T-helper 2 cell treated with Interferon-gamma antibody and Interleukin-4, amounts not matched to agents 5 μg/mL and 100 μg/mL, for 36 hours (primary cell): ENCODE measurements at places on chromosomes 2 and 18.

DNA sequence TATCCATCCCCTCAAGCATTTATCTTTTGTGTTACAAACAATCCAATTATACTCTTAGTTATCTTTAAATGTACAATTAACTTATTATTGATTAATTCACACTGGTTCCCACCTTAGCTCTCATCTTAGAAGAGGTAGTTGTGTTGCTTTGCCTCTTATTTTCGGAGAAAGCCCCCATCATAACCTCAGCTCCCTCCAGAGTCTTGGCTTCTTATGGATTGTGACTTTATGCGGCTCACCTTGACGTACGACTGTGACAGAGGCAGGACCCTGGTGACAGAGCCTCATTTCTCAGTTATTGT, 132.9 kb downstream of the SPTBN1 start:
- H3K27ac ChIP-seq: peak overlapping the region; percentile 93
- no peak for DNase-seq
- H3K4me1 ChIP-seq: peaks cover 79% of the 10 kb centered on the region
- peaks cover 34% of the 10 kb centered on the region for H3K36me3 ChIP-seq

DNA sequence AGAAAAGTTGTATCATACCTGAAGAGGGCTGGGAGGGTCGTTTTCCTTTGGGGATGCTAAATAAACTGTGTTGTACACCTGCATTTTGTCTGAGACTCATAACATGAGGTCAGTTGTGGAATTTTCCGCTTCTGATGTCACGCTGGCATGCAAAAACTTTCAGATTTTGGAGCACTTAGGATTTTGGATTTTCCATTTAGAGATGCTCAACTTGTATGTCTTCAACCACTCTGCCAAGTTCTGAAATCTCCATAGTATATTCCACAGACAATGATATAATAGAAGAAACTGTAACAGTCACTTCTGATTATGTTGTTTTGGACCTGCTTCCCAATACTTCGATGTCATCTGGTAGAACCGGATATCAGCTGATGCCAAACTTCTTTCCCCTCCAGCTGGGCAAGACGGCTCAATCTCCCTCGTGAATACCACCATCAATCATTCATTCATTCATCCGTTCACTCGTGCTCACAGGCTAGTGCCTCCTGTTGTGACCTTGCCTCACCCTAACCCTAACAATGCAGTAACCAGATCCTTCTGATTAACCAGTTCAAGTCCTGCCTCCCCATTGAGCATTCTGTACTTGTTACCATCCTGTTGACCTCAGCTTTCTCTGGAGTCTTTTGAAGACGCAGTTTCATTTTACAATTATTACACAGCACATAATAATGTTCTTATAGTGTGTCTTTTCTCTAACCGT, 5.3 kb upstream of the PLEKHH2 start:
- H3K4me3 ChIP-seq: no peak overlapping the region
- no peak for DNase-seq
- H3K36me3 ChIP-seq: no peaks in the 10 kb centered on the region

GRCh38 chr2:48109491-48110204, 203.3 kb upstream of the FBXO11 start:
- peaks cover 25% of the 10 kb centered on the region for H3K4me1 ChIP-seq
- H3K27me3 ChIP-seq: no peaks in the 10 kb centered on the region
- DNase-seq: no peak
- H3K27ac ChIP-seq: no peak overlapping the region

DNA sequence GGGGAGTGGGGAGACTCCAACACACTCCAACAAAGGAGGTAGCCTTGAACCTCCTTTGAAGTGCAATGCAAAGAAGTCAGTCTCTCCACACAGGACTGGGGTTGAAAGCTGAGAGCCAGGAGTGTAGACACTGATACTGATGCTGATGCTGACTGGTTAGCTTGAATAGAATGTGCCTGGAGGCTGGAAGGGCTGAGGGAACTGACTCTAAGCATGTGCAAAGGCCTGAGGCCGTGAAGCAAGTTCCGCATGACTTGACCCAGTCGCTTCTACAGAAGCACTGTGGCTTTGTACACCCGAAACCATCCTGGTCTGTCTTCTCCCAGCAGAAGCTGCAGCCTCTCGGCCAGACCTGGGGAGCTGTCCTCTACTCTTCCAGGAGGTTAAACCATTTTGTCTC, 10.4 kb downstream of the FOXI3 start:
- no peak for DNase-seq
- no peak overlapping the region for H3K27ac ChIP-seq
- no peaks in the 10 kb centered on the region for H3K36me3 ChIP-seq
- H3K4me3 ChIP-seq: no peak overlapping the region
- no peaks in the 10 kb centered on the region for H3K4me1 ChIP-seq

GRCh38 chr2:207427986-207428385, 101.8 kb upstream of the CREB1 start:
- peaks cover 6% of the 10 kb centered on the region for H3K36me3 ChIP-seq
- DNase-seq: no peak
- no peaks in the 10 kb centered on the region for H3K27me3 ChIP-seq
- peaks cover 12% of the 10 kb centered on the region for H3K4me1 ChIP-seq
- H3K27ac ChIP-seq: no peak overlapping the region
- H3K4me3 ChIP-seq: no peak overlapping the region

DNA sequence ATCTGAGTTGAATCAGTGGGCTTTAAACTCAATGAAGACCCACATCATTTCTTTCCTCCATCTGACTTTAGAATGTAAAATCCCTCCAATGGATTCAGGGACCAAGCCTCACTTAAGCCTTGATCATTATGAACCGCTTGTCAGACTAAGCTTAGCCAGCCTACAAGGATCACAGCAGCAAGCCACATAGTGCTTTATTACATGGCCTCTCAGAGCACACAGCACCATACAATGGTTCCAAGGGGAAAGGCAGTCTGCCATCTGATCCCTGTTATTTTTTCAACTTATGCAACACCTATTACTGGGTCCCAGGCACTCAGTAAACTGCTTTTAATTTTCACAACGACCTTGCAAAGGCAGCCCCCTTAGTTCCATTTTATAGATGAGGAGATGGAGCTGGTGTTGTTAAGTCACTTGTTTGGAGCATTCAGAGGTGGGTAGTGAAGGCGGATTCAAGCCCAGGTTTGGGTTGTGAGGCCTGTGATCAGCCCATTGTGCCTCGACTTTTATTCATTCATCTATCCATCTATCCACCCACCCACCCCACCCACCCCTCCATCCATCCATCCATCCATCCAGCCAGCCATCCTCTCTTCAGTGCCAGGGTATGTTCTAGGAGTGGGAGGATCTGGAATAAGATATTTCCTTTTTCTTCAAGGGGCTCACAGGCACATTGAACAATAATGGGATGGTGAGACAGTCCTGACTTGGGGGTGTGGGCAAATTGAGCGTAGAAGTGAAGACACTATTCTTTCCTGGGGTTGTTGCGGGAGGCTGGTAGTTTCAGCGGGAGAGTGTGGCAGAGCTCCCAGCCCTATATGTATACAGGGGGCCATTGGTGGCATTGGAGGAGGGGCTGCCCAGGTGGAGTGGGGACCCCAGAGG, 141.2 kb downstream of the MYCN start:
- no peaks in the 10 kb centered on the region for H3K36me3 ChIP-seq
- H3K4me1 ChIP-seq: no peaks in the 10 kb centered on the region
- H3K4me3 ChIP-seq: no peak overlapping the region

- DNase-seq: no peak
- H3K27me3 ChIP-seq: no peaks in the 10 kb centered on the region
- H3K36me3 ChIP-seq: no peaks in the 10 kb centered on the region
- no peaks in the 10 kb centered on the region for H3K4me1 ChIP-seq
Observed at GRCh38 chr2:220451438-220451837, 824.0 kb downstream of the SLC4A3 start.
